ENCODE measurements at places on chromosomes 3 and 15.

DNA sequence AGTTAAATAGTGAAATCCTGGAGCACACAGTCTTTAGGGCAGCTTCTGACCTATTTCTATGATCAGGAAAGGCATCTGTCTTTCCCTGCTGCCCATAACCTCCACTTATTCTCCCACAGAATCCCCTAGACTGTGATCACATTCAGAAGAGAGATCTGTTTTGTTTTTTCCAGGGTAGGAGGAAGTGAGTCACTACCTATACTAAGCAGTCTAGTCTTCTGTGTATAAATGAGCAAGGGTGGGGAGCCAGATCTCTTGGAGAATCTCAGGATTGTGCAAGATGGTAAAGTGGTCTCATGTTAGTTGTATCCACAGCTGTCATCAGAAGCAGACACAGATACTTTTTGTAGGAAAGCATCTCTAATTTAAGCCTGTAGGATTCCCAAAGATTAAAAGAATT, 11.8 kb upstream of the FBXO22 start:
- no peak for DNase-seq

DNA sequence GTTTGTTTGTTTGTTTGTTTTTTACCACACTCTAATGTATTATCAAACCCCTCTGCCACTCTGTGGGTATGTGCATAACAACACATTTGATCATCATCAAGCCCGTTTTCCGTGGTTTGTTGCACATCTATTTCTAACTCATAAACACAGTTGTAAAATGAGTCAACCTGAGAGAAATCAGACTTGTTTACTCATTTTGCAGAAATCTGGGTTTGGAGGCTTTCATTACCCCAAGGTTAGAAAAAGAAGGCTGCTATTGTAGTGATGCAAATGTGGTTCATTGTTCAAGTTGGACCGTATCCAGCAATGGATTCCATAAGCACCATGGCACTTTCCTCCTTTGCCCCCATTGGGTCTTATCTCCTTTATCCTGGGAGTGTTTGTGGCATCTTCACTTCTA, 353.2 kb upstream of the SOX2 start:
- no peak for DNase-seq

DNA sequence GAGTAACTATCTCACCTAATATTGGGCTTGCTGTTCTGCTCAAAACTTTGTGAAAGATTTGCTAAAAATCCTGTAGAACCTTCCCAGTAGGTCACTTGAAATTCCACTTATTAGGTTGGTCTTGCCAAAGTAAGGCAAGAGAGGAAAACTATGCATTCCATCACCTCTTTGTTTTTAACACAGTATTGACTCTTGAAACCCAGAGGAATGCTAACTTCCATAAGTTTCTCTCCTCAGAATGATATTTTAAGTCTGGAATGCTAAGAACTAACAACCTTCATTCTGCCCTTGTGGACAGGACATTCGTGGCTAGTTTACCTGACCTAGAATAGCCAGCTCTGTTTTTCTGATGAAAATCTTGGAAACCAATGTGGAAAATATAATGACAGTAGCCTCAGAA, 154.5 kb downstream of the TMCO5A start:
- DNase-seq, result no peak

DNA sequence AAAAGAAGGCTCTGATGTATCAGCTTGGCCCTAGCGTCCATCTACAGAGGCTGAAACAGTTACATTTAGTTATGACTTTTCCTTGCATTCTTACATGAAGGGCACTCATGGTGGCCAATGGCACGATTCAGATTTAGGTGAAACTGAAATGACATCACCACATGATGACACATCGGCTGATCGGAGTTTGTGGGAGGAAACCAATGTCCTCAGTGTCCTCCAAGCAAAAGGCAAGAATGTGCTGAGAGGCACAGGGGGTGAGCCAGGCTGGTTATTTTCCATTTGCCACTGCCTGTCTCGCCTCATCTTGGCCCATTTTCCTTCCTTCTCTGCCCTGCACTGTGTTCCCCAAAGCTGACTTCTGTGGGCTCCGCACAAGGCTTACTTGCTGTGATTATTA, 34.4 kb downstream of the TARS3 start:
- DNase-seq, result no peak

GRCh38 chr3:29195056-29195455, 85.8 kb upstream of the RBMS3 start:
- no peak for DNase-seq
